ENCODE measurements at places on chromosomes 11 and 22. TPM values are rescaled to one million over a fixed set of nuclear protein-coding genes. Genes with fewer than 3 reads are reported as not detected.
A peak's percentile ranks its signal among the peaks of the same experiment; 100 is the strongest.

The FAM180B gene
- total RNA-seq = 0.58 TPM

The KRTAP5-9 gene
- not detected for total RNA-seq

The SLC17A6 gene
- total RNA-seq = 0.37 TPM

The C11orf52 gene
- total RNA-seq = 11.8 TPM

The DDX25 gene
- total RNA-seq = not detected

The OR5D14 gene
- total RNA-seq = not detected

The APOL5 gene
- not detected for total RNA-seq

The CCDC81 gene
- 49.2 TPM for total RNA-seq

The NXPE2 gene
- total RNA-seq = not detected

DNA sequence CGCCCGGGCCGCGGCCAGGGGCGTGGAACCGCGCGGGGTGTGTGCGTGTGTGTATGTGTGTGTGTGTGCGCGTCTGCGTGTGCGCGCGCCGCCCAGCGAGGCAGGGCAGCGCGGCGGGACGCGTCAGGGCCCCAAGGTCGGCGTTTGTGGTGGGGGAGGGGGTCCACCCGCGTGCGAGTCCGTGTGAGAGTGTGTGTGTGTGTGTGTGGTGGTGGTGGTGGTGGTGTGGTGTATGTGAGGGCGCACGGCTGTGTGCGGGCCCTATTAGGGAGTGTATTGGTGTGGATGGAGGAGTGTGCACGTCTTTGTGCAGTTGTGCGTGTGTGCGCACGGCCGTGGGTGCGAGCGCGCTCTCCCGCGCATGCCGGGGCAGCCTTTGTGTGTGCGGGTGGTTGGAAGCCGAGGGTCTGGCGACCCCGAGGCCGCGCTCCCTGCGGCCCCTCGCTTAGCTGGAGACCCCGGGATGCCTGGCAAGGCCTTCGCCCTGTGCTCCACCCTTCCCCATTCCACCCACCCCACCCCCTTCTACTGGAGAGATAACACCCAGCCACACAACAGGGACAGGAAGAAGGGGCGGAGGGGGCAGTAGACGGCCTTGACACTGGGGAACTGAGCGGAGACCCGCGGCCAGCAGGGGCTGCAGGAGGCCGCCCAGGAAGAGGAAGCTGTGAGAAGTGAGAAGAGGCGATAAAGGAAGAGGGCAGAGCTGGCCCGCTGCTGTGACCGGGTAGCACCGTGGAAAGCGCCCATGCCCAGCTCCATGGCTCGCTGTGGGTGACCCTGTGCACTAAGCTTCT, 528 bp upstream of the ARRB1 start:
- peak; percentile 44 for DNase-seq

GRCh38 chr11:10878408-10879214, 20.8 kb upstream of the ZBED5 start:
- peak; percentile 31 for DNase-seq

- no peak for DNase-seq
These were observed 36.4 kb upstream of the ACER3 start for GRCh38 chr11:76824083-76824939.

DNA sequence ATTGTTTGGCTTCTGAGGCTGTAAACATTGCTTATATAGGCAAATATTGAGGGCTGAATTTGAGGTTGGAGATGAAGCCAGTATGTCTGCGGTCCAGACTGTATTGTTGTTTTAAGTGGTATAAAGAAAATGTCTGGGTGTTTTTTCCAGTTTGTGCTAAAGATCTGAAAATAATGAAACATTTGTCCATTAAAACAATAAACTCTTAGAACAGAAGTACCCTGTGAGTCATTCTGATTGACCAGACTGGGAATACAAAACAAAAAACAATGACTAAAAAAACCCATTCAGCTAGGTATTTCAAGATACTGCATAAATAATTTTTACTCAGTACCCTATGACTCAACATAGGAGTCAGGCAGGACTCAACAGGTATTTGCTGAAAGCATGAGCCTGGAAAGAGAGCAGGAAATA, 20.4 kb downstream of the ALKBH8 start:
- DNase-seq = no peak

DNA sequence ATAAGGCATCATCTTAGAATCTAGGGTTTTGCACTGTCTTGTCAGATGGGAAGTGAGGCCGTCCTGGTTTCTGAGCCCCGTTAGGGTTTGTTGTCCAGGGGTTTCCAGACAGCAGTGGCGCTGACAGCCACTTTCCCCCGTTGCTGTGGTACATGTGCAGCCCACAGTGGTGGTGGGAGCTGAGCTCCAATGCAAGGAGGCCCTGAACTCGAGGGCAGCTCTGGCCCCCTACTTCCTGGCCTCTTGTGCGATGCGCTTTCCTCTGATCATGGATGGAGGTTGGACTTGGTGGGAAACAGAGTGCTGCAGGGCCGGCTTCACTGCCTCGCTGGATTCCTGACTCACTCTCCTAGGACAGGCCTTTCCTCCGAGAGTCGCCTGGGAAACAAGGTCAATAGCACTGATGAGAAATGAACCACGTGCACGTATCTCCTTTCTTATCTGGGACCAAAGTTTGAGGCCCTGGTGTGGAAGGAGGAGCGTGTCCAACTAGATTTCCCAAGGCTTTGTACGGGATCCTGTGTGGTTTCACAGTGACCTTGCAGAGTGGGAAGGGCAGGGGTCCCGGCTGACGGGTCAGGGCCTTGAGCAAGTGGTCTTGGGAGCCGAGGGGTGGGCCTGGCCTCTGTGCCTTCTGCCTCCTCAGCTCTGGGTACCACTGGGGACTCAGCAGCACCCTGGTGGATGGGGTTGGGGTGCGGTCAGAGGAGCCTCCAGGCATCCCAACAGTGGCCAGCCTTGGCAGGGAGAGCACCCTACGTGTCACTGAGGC, 3.7 kb downstream of the PHRF1 start:
- DNase-seq = no peak

GRCh38 chr11:306645-307371, 808 bp upstream of the IFITM2 start:
- DNase-seq = no peak

DNA sequence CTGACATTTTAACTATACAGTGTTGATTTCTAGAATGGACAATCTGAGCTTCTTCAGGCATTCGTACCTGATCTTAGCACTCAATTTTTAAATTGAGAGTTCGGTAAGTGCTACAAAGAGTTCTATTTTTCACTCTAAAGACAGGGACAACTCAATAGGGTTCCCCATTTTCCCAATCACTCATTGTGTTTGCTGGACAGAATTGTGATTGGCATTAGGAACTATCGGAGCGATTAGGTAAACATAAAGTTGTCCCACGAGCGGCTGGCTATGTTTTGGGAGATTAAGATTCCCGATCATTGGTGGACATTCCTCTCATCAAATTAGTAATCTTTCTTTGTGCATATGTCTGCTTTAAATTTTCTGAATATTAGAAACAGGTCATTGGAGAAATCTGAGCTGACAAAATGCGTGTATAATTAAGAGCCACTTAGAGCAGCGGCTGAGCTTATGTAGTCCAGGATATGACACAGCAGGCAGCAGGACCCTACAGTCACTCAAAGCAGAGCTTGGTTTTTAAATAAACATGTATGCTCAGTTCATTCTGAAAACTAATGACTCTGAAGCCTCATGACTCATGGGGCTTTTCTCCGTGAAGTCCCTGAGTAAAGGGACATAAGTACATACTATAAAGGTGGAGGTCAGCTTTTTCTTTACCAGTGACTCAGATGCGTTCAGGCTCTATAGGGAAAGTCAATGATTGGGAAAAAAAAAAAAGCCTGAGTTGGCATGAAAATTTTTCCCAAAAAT, 109.4 kb downstream of the GRIA4 start:
- DNase-seq = peak; percentile 47

GRCh38 chr11:1936072-1936780, 10.9 kb upstream of the MRPL23 start:
- no peak for DNase-seq

DNA sequence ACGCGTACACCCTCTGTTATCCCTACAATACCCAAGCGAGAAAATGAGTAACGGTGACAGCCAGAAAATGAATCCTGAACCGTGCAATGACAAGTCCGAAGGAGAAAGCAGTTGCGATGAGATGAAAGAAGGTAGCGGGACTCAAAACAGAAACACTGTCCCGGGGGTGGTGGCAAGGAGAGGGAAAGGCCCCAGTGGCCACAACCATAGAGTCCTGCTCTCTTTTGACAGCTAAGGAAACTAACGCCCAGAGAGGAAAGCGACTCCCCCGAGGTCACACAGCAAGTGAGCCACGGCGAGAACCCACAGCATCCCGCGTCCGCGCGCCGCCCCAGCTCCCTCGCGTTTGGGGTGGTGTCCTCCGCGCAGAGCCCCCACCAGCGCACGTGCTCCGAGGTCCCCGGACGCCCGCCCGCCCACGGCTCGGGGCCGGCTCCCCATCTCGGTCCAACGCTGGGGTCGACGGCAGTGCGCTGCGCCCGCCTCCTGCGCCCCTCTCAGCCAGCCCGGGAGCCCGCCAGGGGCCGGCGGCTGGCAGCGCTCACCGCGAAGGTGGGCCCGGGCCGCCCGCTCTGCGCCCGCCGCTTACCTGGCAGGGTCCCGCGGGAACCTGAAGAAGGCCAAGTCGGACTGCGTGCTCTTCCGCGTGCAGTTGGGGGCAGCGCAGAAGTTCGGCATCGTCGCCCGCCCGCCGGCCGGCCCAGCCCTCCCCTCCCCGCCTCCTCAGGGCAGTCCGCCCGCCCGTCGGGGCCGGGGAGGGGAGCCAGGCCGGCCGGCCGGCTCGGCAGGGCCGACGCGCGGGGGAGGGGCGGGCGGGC, 564 bp downstream of the THAP12 start:
- peak; percentile 23 for DNase-seq

- no peak for DNase-seq
These were observed 45.4 kb downstream of the GAB2 start for GRCh38 chr11:78372114-78372768.

Measured in G401 (cell line).